Cardiac muscle cell (in vitro differentiated cells and primary cell): ENCODE measurements at places on chromosomes 11 and 22. TPM values are rescaled to one million over a fixed set of nuclear protein-coding genes. Genes with fewer than 3 reads are reported as not detected.

- DNase-seq: no peak
Observed at GRCh38 chr22:23306438-23306921, 126.2 kb downstream of the BCR start.

Gene MS4A8
- polyA plus RNA-seq: not detected in 2 replicates

DNA sequence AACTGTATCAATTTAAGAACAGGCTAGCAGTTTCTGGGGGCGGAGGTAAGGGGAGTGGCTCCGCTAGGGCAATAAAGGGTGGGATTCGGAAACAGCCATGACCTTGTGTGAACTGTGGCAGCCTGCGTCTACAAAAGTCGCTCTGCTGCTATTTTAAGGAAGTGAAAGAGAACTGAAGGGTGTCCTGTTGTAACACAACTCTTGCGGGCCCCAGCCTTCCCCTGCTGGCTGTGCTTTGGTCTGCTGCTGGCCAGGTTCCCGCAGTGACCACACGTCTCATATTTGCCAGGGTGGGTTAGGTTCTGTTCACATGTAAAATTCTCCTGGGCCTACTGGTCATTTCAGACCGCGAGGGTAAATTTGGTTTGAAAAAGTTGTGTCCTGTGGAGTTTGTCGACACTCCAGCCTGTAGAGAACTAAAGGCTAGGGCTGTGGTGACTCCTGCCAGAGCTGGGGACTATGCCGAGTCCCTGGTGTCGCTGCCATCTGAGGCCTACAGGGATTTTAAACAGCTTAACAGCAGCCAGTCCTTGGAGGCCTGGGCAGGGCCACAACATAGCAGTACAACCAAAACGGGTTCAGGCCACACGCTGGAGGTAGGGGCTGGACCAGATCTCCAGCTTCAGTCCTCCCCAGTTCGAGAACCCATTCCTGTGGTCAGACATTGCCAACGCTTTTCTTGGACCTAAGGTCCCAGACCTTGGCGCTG lies 1.1 kb upstream of the PPFIBP2 start:
- DNase-seq: peak; percentile 75

Gene PRCP
- 106 and 130 TPM in 2 replicates for polyA plus RNA-seq

GRCh38 chr11:90698238-90698637 lies 475.4 kb upstream of the CHORDC1 start:
- no peak for DNase-seq

GRCh38 chr11:66766681-66767080 lies 37.7 kb upstream of the SPTBN2 start:
- no peak for DNase-seq
